ENCODE measurements at places on chromosomes 13 and 19. TPM values are rescaled to one million over a fixed set of nuclear protein-coding genes. Genes with fewer than 3 reads are reported as not detected.
A peak's percentile ranks its signal among the peaks of the same experiment; 100 is the strongest.

DNA sequence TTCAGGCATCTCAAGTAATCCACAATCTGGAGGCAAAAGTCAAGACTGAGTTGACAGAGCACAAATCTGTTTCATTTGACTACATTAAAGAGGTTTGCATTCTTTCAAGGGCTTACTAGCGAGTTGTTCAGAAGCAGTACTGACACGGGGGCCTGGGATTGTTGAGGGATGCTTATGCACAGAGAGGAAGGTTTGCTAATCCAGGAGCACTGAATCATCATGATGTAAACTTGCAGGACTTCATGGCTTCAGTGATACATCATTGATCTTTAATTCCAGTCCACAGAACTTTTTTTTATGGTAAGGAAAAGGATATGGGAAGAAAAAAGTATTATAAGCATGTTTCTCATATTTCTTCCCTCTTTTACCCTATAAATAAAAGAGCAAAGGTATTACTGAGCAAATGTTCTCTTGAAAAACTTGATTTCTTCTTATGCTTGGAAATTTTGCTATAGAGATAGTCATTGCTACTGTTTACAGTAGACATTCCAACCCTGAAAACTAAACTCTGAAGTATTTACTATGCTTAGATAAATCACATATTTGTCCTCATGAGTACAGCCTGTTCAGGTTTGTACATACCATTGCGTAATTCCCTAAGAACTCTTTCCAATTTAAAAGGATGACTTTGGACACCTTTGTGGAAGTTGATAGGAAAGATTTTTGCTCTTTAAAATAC, 65.8 kb upstream of the KPNA3 start:
- no peak for DNase-seq

Gene NLRP5
- not detected for total RNA-seq

GRCh38 chr19:6021878-6022569, 44.1 kb upstream of the RANBP3 start:
- DNase-seq, result peak; percentile 88

Gene EDNRB
- 32.6 TPM for total RNA-seq

DNA sequence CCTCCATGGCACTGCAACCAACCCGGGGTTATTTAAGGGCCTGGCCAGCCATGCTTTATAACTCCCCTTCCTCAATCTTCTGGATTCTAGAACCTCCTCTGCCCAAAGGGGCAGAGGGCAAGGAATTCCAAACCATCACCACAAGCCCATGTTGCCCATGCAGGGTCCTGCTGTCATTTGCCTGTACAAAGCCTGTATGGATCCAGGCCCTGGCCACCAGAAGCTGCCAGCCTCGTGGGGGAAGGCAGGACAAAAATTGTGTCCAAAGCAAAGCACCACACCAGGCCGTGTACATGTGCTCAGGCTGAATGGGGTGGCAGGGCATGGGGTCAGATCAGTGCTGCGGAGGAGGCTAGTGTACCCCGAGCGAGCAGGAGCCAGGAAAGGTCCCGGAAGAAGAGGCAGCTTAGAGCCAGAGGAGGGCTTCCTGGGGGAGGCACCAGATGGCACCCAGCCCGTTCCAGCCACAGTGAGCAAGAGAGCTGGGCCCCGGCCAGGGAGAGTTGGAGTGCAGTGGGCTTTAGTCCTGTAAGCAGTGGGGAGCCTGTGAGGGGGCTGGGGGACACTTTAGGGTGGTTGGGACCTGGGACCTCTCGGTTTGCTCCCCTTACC, 35.8 kb downstream of the CAPN12 start:
- no peak for DNase-seq
